ENCODE measurements at places on chromosomes 7 and 10. TPM values are rescaled to one million over a fixed set of nuclear protein-coding genes. Genes with fewer than 3 reads are reported as not detected.

Gene BEND7
- total RNA-seq = 18.3 TPM

Gene EPO
- total RNA-seq = not detected

Gene NEURL1
- 0.47 TPM for total RNA-seq

Gene TMEM270
- total RNA-seq = not detected

Gene NXPH1
- not detected for total RNA-seq

Measured in glomerular endothelial cell (primary cell).